Cardiac muscle cell (in vitro differentiated cells and primary cell): ENCODE measurements at places on chromosomes 3 and 15. TPM values are rescaled to one million over a fixed set of nuclear protein-coding genes. Genes with fewer than 3 reads are reported as not detected.
A peak's percentile ranks its signal among the peaks of the same experiment; 100 is the strongest.

- DNase-seq = peak; percentile 72
- no peaks in the 10 kb centered on the region for H3K27me3 ChIP-seq
- no peaks in the 10 kb centered on the region for H3K36me3 ChIP-seq
- H3K4me1 ChIP-seq = no peaks in the 10 kb centered on the region
- H3K27ac ChIP-seq = no peak overlapping the region
Observed at GRCh38 chr3:149771652-149772271, 19.5 kb upstream of the COMMD2 start.

DNA sequence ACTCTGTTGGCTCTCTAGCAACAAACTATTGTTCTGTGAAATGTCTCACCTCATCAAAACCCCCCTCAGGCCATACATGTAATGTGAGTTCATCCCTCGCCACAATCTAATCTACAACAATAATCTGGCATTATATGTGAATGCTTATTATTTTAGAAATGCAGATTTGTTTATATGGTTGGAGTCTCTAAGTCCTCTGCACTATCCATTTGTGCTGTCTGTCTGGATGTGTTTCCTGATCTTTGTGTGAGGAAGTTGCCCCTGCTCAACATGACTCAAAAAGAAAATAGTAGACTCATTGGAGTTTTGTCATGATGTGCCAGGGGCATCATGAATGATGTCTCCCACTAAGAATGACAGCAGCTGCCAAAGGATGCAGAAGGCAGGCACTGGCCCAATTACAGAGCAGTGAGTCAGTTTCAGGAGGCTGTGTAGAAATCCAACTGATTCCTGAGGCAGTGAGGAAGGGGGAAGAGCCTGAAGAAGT, 161.6 kb upstream of the PDZRN3 start:
- no peaks in the 10 kb centered on the region for H3K27me3 ChIP-seq
- no peak overlapping the region for H3K4me3 ChIP-seq
- no peak for DNase-seq
- no peaks in the 10 kb centered on the region for H3K4me1 ChIP-seq
- H3K36me3 ChIP-seq = no peaks in the 10 kb centered on the region

DNA sequence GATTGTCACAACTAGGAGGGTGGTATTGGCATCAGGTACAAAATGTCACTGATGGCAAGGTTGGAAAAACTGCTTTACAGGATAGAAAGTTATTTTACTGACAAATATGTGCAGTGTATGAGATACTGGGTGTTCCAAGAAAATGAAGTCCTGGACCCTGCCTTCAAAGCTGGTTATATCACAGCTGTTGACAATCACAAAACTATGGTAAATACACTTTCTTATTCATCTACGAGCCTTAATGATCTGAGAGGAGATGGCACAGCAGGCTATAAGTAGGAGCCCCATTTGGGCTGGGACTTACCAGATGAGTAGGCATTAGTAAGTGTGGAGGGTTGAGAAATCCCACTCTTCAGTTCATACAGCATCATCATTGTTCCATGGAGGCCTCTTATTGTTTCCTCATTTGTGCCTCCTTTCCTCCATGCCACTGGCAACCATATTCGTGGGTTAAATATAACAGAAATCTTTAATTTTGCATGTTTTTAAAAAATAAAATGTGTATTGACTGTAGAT, 66.9 kb downstream of the CMTM8 start:
- no peaks in the 10 kb centered on the region for H3K36me3 ChIP-seq
- no peaks in the 10 kb centered on the region for H3K4me1 ChIP-seq
- no peak for DNase-seq
- no peak overlapping the region for H3K27ac ChIP-seq

GRCh38 chr3:197775317-197775716, 15.7 kb upstream of the LRCH3 start:
- H3K4me3 ChIP-seq = no peak overlapping the region
- DNase-seq = no peak
- no peak overlapping the region for H3K27ac ChIP-seq
- H3K27me3 ChIP-seq = no peaks in the 10 kb centered on the region

DNA sequence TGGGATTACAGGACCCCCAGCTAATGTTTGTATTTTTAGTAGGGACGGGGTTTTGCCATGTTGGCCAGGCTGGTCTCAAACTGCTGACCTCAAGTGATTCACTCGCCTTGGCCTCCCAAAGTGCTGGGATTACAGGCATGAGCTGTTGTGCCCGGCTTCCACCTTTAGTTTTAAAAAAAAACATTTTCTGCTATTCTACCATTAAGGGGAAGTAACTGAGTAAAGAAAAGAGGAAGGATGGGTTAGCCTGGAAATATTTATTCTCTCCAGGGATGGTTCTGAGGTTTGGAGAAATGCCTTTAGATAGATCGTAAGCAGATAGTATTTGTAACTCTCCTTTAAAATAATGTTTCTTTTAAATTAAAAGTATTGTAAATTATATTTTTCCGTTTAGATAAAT, 3.1 kb downstream of the AP4E1 start:
- no peak for DNase-seq
- H3K4me1 ChIP-seq = peaks cover 4% of the 10 kb centered on the region
- no peak overlapping the region for H3K27ac ChIP-seq
- H3K4me3 ChIP-seq = no peak overlapping the region
- H3K36me3 ChIP-seq = peaks cover 36% of the 10 kb centered on the region

DNA sequence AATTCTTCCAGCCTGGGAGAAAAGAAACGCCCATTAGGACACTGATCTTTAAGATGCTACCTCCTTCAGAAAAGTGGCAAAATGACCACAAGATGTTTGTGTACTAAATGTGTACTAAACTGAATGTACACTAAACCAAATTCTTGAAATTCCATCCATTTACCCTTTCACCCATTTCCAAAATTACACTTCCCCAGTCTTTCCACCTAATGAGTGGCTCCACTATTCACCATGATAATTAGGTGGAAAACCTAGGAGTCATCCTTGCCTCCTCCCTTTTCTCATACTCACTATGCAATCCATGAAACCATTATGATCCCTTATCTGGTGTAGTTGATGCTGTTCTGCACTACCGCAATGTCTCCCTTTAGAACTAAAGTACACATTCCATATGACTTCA, 452.1 kb upstream of the THBS1 start:
- H3K27ac ChIP-seq = peak overlapping the region; percentile 88
- H3K27me3 ChIP-seq = no peaks in the 10 kb centered on the region
- peaks cover 23% of the 10 kb centered on the region for H3K4me1 ChIP-seq
- DNase-seq = no peak
- H3K4me3 ChIP-seq = no peak overlapping the region

GRCh38 chr3:171744158-171744741, 66.0 kb downstream of the PLD1 start:
- no peaks in the 10 kb centered on the region for H3K27me3 ChIP-seq
- H3K4me1 ChIP-seq = peaks cover 12% of the 10 kb centered on the region
- H3K27ac ChIP-seq = no peak overlapping the region
- DNase-seq = no peak
- H3K36me3 ChIP-seq = no peaks in the 10 kb centered on the region
- no peak overlapping the region for H3K4me3 ChIP-seq

DNA sequence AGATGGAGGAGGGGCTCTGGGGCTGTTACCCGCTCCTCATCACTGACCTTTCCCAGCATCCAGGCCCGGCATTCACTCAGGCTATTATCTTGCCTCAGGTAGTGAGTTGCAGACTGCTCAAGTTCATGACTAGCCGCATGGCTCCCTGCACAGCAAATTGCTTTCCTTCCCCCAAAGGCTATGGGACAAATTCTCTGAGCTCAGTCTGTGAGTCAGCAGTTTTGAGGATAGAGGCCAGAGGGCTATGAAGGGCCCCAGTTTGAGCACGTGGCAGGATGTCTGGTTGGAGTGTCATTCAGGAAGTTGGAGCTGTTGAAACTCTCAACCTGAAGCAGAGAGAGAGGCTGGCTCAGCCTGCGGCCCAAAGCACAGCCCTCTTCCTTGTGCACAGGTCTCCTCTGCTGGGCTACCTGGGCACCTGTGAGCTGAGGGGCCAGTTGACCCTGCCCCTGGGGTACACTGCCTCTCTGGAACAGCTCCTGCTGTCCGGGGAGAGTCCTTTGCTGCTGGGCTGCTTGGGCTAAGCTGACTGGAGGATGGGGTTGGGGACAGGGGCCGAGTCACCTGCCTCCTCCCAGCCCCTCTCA, 7.9 kb downstream of the FAH start:
- no peaks in the 10 kb centered on the region for H3K4me1 ChIP-seq
- no peaks in the 10 kb centered on the region for H3K27me3 ChIP-seq
- no peak overlapping the region for H3K4me3 ChIP-seq
- peak; percentile 35 for DNase-seq

DNA sequence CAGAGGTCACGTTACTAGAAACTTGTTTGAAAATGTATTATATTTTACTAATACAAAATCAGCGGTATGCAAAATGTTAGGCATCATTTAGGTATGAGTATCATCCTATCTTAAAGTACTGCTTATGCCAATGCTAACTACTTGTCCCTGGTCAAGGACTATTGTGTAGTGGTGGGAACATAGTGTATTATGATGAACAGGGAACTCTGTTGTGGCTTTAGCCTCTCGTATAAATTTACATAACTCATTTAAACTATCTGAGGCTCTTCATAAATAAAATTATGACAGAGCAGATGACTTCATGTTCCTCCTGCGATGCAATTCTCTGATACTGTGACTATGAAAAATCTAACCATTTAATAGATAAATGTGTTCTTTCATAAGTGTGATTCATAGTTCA, 451.9 kb downstream of the NLGN1 start:
- H3K27me3 ChIP-seq = no peaks in the 10 kb centered on the region
- no peak overlapping the region for H3K27ac ChIP-seq
- no peaks in the 10 kb centered on the region for H3K4me1 ChIP-seq
- no peak for DNase-seq
- H3K36me3 ChIP-seq = no peaks in the 10 kb centered on the region

- H3K4me3 ChIP-seq = no peak overlapping the region
- no peak for DNase-seq
- H3K4me1 ChIP-seq = no peaks in the 10 kb centered on the region
- no peaks in the 10 kb centered on the region for H3K36me3 ChIP-seq
- H3K27ac ChIP-seq = no peak overlapping the region
Observed at GRCh38 chr3:6551165-6551564, 309.8 kb upstream of the GRM7 start.

DNA sequence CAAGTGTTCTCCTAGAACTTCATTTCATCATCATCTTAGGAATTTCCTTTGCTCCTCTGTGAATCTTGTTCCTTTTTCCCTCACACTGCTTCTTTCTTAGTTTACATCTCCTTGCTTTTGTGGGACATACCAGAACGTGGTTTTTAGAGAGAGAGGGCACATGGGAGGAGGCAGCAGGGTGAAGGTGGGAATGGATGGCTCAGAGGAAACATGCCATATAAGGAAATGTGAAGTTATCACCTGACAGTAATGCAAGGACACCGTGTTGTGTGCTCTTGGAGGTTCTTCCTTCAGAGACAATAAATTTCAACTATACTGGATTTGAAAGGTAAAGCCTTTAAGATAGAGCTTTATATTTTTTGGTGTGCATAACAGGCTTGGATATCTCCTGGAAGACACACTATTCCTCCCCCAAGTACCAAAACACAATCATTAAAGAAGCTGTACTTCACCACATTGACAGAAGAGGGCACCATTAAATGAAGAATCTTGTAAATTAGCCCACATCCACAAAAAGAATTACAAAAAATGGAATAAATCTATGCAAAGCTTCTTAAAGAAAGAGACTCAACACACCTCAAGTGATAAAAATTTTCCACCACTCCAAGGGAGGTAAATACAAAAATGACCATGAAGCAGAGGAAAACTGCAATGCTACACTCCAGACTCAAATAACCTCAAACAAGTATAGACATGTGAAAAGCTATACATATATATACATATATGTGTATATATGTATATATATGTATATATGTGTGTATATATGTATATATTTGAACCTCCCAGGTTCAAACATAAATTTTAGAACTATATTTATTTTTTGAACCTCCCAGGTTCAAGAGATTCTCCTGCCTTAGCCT, 26.1 kb downstream of the RPL39L start:
- H3K27me3 ChIP-seq = no peaks in the 10 kb centered on the region
- no peak overlapping the region for H3K27ac ChIP-seq
- no peak overlapping the region for H3K4me3 ChIP-seq
- no peaks in the 10 kb centered on the region for H3K4me1 ChIP-seq

DNA sequence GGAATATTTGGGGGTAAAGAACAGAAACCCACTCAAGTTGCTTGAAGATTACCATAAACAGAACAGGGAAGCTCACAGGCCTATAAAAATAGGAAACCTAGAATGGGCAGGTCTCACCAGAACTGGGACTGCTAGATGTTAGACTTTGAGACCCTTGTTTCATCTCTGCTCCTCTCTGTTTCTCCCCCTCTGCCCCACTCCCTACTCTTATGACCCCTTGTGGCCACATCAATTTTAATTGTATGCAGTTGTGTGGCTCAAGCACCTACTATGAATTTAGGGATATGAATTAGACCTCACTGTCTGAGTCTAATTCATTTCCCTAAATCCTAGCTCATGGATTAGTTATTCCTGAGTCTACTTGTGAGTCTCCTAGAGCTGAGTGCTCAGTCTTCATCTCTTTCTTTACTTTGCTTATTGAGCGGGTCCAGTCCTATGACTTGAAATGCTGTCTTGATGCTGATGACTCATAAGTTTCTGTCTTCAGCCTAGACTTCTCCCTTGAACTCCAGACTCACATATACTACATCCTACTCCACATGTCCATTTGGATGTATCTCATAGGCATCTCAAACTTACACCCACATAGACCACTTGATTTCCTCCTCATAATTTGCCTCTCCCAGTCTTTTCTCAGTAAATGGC, 78.7 kb downstream of the ITPR1 start:
- no peaks in the 10 kb centered on the region for H3K36me3 ChIP-seq
- no peak overlapping the region for H3K4me3 ChIP-seq
- H3K27ac ChIP-seq = no peak overlapping the region
- no peaks in the 10 kb centered on the region for H3K27me3 ChIP-seq

DNA sequence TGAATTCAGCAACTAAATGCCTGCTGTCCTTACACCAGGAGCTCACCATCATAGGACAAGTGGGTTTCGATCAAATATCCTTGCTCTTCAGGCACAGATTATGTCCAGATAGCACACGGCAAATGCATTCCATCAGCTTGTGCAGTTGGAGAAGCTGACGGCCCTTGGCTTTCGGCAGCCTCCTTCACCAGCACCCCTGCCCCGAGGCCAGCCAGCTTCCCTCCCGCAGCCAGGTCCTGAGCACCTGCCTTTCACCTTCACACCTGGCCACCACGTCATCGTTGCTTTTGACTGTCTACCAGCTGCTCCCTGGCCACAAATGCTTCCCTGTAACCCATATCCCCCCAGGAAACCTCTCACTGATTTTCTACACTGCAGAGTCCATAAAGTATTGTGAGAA, 355.5 kb downstream of the OCA2 start:
- no peaks in the 10 kb centered on the region for H3K36me3 ChIP-seq
- no peak overlapping the region for H3K4me3 ChIP-seq
- H3K27me3 ChIP-seq = no peaks in the 10 kb centered on the region
- DNase-seq = no peak
- H3K27ac ChIP-seq = no peak overlapping the region

- no peaks in the 10 kb centered on the region for H3K4me1 ChIP-seq
Observed at GRCh38 chr3:94978084-94978483, 915.2 kb downstream of the NSUN3 start.

DUOX1 gene
- 0.04 and 0.45 TPM in 2 replicates for total RNA-seq

ABHD6 gene
- total RNA-seq = 13.4 and 31.4 TPM in 2 replicates

GATM gene
- total RNA-seq = 50.0 and 76.5 TPM in 2 replicates

THRB gene
- 0.57 and 0.67 TPM in 2 replicates for total RNA-seq

EFCC1 gene
- total RNA-seq = 0.11 TPM in 1 of 2 replicates, not detected in the other

STARD9 gene
- total RNA-seq = 2.3 and 5.5 TPM in 2 replicates

SCAANT1 gene
- not detected in 2 replicates for total RNA-seq

PSTPIP1 gene
- 0.63 TPM in 1 of 2 replicates, not detected in the other for total RNA-seq
